HepG2 (cell line): ENCODE measurements at places on chromosomes 1 and 21. TPM values are rescaled to one million over a fixed set of nuclear protein-coding genes. Genes with fewer than 3 reads are reported as not detected.

S100A5 gene
- not detected in 2 replicates for total RNA-seq

GRCh38 chr21:41672543-41672915, 94.3 kb downstream of the RIPK4 start:
- no peak overlapping the region for H3K27ac ChIP-seq
- peaks cover 4% of the 10 kb centered on the region for H3K4me1 ChIP-seq

GRCh38 chr1:245578771-245579170, 424.0 kb downstream of the KIF26B start:
- no peaks in the 10 kb centered on the region for H3K27me3 ChIP-seq
- no peaks in the 10 kb centered on the region for H3K4me1 ChIP-seq
- no peak for DNase-seq
- no peak overlapping the region for H3K27ac ChIP-seq
- no peaks in the 10 kb centered on the region for H3K36me3 ChIP-seq

GRCh38 chr1:96544051-96544830, 177.3 kb upstream of the PTBP2 start:
- no peaks in the 10 kb centered on the region for H3K27me3 ChIP-seq
- H3K4me1 ChIP-seq: no peaks in the 10 kb centered on the region
- no peak for DNase-seq
- H3K4me3 ChIP-seq: no peak overlapping the region
- H3K36me3 ChIP-seq: no peaks in the 10 kb centered on the region

DNA sequence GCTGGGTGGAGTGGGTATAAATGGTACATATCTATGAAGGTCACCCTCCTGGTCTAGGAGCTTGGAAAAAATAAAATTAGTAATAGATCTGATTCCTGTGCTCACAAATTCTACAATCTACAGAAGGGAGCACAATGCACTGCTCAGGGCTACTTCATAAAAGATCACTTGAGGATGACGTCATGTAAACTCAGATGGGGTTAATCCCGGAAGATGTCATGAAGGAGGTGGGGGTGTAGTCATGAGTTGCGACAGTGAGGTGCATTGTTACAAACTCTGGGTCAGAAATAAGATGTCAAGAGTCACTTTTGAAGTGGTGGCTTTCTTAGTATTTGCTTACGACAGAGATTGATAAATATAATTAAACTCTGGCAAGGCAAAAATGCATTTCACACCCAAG, 68.2 kb downstream of the LHX9 start:
- H3K27me3 ChIP-seq: no peaks in the 10 kb centered on the region
- peaks cover 11% of the 10 kb centered on the region; the same call in 1 of the 2 replicates for H3K4me1 ChIP-seq
- H3K27ac ChIP-seq: no peak overlapping the region
- DNase-seq: no peak
- no peaks in the 10 kb centered on the region for H3K36me3 ChIP-seq

DNA sequence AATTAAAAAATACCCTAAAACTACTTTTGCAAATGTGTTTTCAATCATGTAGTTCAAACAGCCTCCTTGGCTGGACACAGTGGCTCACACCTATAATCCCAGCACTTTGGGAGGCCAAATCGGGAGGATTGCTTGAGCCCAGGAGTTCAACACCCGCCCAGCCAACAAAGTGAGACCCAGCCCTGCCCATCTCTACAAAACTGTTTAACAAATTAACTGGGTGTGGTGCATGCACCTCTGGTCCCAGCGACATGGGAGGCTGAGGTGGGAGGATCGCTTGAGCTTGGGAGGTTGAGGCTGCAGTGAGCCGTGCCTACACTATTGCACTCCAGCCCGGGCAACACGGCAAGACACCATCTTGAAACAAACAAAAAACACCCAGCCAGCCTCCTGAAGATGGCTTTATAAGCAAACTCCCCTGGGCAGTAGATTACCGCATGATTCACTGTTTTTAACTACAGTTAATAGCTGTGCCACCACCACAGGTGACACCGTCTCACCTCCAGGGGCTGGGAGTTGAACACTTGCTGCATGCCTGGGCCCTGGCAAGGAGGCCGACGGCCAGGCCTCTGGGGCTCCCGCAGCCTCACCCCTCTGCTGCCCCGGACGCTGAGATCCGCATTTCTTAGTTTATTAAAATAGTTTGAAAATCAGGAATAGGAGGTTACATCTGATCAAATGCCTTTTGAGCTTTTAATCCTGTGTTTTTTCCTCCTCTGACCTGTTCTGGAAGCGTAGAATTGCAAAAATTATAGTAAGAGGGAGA, 16.2 kb downstream of the PTTG1IP start:
- no peak overlapping the region for H3K27ac ChIP-seq
- H3K4me3 ChIP-seq: no peak overlapping the region
- peaks cover 94% of the 10 kb centered on the region for H3K36me3 ChIP-seq
- no peak for DNase-seq
- no peaks in the 10 kb centered on the region for H3K27me3 ChIP-seq

- H3K27ac ChIP-seq: no peak overlapping the region
- no peaks in the 10 kb centered on the region for H3K36me3 ChIP-seq
- DNase-seq: peak; percentile 25
- H3K27me3 ChIP-seq: no peaks in the 10 kb centered on the region
- H3K4me1 ChIP-seq: peaks cover 34% of the 10 kb centered on the region
Observed at GRCh38 chr1:175841738-175842187, 98.4 kb upstream of the TNR start.

DNA sequence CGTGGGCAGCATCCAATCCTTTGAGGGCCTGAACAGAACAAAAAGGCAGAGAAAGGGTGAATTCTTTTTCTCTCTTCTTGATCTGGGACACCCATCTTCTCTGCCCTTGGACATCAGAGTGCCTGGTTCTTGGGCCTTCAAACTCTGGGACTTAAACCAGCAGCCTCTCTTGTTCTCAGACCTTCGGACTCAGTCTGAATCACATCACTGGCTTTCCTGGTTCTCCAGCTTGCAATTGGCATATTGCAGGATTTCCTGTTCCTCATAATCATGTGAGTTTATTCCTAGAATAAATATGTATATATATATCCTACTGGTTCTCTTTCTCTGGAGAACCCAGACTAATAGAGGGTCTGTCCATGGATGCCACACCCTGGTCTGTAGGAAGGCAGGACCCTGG, 16.3 kb upstream of the TENT5C start:
- no peak overlapping the region for H3K4me3 ChIP-seq
- H3K36me3 ChIP-seq: no peaks in the 10 kb centered on the region
- no peak for DNase-seq
- H3K27me3 ChIP-seq: no peaks in the 10 kb centered on the region; the same call in 1 of the 2 replicates
- no peak overlapping the region for H3K27ac ChIP-seq

DNA sequence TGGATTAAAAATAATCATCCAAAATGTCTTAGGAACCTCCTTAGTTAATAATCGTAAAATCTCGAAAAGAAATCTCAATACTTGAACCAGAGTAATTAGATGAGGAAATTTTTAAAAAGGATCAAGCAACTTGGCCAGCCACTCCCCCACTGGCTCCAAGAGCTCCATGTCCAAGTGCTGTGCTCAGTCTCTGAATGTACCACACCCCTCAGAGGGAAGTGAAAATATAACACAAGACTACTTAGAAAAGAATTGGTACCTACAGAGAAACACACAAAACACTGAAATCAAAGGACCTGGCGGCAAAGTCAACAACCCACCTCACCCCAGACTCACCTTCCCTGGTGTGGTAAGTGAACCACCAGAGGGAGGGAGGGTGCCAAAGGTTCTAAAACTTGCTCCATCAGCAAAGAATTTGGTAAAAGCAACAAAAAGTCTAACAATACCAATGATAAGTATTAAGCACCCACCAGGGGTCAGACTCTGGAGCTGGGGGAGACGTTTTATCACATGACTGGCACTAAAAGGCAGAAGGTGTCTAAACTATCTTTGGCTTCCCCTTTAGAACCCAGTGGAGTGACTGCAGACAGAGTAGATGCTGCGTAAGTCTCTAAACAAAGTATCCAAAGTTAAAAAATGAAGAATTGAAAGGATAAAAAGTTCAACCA, 14.0 kb downstream of the LBR start:
- H3K4me1 ChIP-seq: peaks cover 47% of the 10 kb centered on the region
- peak overlapping the region; percentile 73 for H3K27ac ChIP-seq
- no peak for DNase-seq
- no peak overlapping the region for H3K4me3 ChIP-seq
- H3K36me3 ChIP-seq: peaks cover 62% of the 10 kb centered on the region
- no peaks in the 10 kb centered on the region for H3K27me3 ChIP-seq

- no peaks in the 10 kb centered on the region for H3K36me3 ChIP-seq
- no peak overlapping the region for H3K27ac ChIP-seq
- no peak overlapping the region for H3K4me3 ChIP-seq
- no peaks in the 10 kb centered on the region for H3K4me1 ChIP-seq
- DNase-seq: no peak
Observed at GRCh38 chr1:194196562-194196961, 1010.1 kb upstream of the B3GALT2 start.
